Smooth muscle cell of trachea (primary cell): ENCODE measurements at places on chromosomes 11 and 22. TPM values are rescaled to one million over a fixed set of nuclear protein-coding genes. Genes with fewer than 3 reads are reported as not detected.

DDX10 gene
- 14.4 and 17.9 TPM in 2 replicates for total RNA-seq

RTN4RL2 gene
- total RNA-seq, result 0.33 TPM in 1 of 2 replicates, not detected in the other

MYBPC3 gene
- total RNA-seq, result not detected in 2 replicates

CSTPP1 gene
- total RNA-seq, result 25.6 and 27.8 TPM in 2 replicates

NCR3LG1 gene
- 5.1 and 6.0 TPM in 2 replicates for total RNA-seq

DNAJB7 gene
- total RNA-seq, result not detected in 2 replicates

JAML gene
- total RNA-seq, result not detected in 2 replicates

FGF3 gene
- total RNA-seq, result not detected in 2 replicates

CCDC81 gene
- total RNA-seq, result 1.0 TPM in 1 of 2 replicates, not detected in the other

GP1BB gene
- 0.73 and 6.6 TPM in 2 replicates for total RNA-seq

HDHD5 gene
- 23.0 and 31.4 TPM in 2 replicates for total RNA-seq

C22orf42 gene
- total RNA-seq, result not detected in 2 replicates

RIMBP3B gene
- total RNA-seq, result 0.17 TPM in 1 of 2 replicates, not detected in the other

GAB4 gene
- total RNA-seq, result not detected in 2 replicates

LIMK2 gene
- 22.2 and 25.7 TPM in 2 replicates for total RNA-seq

KDELR3 gene
- total RNA-seq, result 135 and 173 TPM in 2 replicates

GGTLC2 gene
- total RNA-seq, result not detected in 2 replicates

GAL3ST1 gene
- total RNA-seq, result 0.15 and 0.17 TPM in 2 replicates

PRAME gene
- total RNA-seq, result not detected in 2 replicates
